A549 treated with AZD2906 at 1 μM for 4 hours (cell line): ENCODE measurements at places on chromosomes 5 and 9. TPM values are rescaled to one million over a fixed set of nuclear protein-coding genes. Genes with fewer than 3 reads are reported as not detected.

The ARHGEF28 gene
- total RNA-seq, result 10.5 to 12.0 TPM (median 11.4 TPM) in 5 replicates

The CER1 gene
- total RNA-seq, result not detected in 5 replicates

The PRSS3 gene
- 8.7 to 11.1 TPM (median 10.8 TPM) in 5 replicates for total RNA-seq

The CAMK2A gene
- total RNA-seq, result 0.56 to 0.80 TPM (median 0.69 TPM) in 5 replicates

The SHOC1 gene
- not detected in 5 replicates for total RNA-seq

The TCOF1 gene
- 67.4 to 79.8 TPM (median 72.7 TPM) in 5 replicates for total RNA-seq

The SOHLH1 gene
- 0.05 to 0.08 TPM (median 0.05 TPM) in 3 of 5 replicates, not detected in the others for total RNA-seq

The HTR1A gene
- not detected in 5 replicates for total RNA-seq

The LCN15 gene
- total RNA-seq, result 0.05 to 0.09 TPM (median 0.09 TPM) in 3 of 5 replicates, not detected in the others

The ADAMTS2 gene
- total RNA-seq, result 0.03 to 0.15 TPM (median 0.08 TPM) in 5 replicates

The ADGRV1 gene
- total RNA-seq, result 0.50 to 0.89 TPM (median 0.61 TPM) in 5 replicates

The C5orf58 gene
- total RNA-seq, result not detected in 5 replicates

The CCDC187 gene
- 0.01 to 0.03 TPM (median 0.03 TPM) in 3 of 5 replicates, not detected in the others for total RNA-seq
